H4 (cell line): ENCODE measurements at places on chromosomes 11 and 22. TPM values are rescaled to one million over a fixed set of nuclear protein-coding genes. Genes with fewer than 3 reads are reported as not detected.

DNA sequence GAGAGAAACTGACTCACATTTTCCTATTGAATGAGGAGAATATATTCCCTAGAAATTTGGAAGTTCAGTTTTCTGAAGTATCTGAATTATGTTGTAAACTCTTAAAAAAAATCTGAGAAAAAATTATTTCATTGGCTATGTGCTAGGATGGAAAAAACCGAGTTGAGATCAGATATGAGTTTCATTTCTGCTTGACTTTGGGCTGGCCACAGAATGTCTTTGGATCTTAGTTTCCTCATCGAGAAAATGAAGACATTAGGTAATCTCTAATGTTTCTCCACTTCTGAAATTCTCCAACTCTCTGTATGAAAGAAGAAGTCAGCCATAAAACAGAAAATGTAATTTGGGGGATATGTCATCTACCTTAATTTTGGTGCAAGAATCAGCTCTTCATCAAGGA is 28.8 kb downstream of the SLN start:
- DNase-seq, result no peak

MISFA gene
- 2.8 and 4.3 TPM in 2 replicates for total RNA-seq

DNA sequence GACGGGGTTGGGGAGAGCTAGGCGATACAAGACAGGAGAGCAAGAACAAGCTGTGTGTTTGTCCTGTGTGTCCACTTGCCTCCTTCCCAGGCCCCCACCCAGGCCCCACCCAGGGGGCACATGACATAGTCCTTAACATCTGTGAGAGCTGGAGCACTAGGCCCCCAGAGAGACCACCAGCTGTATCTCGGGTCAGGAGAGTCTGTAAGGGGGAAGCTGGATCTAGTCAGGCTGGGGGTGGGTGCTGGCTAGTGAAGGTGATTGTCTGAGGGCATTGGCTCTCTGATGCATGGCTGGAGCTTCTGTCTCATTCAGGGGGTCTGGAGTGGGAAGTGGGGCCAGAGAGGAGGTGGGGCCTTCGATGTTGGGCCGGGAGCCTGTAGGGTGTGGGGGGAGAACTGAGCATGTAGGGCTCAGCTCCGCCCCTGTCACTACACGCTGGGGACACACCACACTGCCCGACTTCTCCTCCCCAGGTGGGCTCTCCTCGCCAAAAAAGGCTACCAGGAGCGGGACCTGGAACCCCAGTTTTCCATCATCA is 571 bp downstream of the P2RX6 start:
- no peak for DNase-seq

TOP3B gene
- total RNA-seq, result 9.3 and 10.8 TPM in 2 replicates

ACAD8 gene
- total RNA-seq, result 13.6 and 18.4 TPM in 2 replicates

- DNase-seq, result no peak
Observed at GRCh38 chr11:69489746-69490365, 8.4 kb downstream of the LINC01488 start.

- DNase-seq, result no peak
Observed at GRCh38 chr22:46036558-46037408, 59.8 kb upstream of the WNT7B start.
